Activated T-cell treated with anti-CD3 and anti-CD28 coated beads, Interleukin-2, amount 50 U/mL, for 72 hours (primary cell): ENCODE measurements at places on chromosomes 3 and 15.

GRCh38 chr3:158330870-158331269, 221.0 kb downstream of the RSRC1 start:
- H3K27me3 ChIP-seq: no peaks in the 10 kb centered on the region
- no peaks in the 10 kb centered on the region for H3K4me1 ChIP-seq
- no peak overlapping the region for H3K4me3 ChIP-seq
- no peak for DNase-seq
- peaks cover 5% of the 10 kb centered on the region for H3K36me3 ChIP-seq

DNA sequence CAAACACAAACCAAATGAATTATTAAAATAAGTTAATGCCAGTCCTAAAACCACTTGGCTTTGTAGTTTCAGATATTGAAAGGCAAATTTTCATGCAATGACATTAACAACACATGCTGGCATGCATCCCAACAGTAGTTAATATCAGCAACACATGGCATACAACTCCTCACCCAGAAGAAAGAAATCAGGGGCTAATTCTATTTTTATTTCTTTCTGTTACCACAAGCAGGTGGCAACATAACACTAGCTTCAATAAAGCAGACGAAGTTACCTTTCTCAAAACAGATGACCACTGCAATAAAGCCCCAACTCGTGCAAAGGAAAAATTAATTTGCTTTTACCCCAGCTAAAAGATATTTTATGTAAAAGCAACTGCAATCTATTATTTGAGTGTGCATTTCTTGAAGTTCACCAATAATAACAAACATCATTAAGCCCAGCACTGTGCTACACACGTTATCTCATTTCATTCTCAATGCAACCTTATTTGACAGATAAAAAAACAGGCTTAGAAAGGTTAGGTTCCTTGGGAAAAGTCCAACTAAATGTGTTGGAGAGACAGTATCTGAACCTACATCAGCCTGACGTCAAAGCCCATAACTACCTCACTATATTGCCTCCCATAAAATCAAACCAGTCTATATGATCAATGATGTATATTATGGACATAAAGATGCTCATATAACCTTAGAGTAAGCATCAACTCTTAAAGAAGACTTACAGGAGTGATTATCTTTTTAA, 2.8 kb downstream of the TOP2B start:
- H3K4me1 ChIP-seq: peaks cover 71% of the 10 kb centered on the region
- H3K4me3 ChIP-seq: peak overlapping the region; percentile 84
- H3K27me3 ChIP-seq: no peaks in the 10 kb centered on the region
- no peak for DNase-seq

GRCh38 chr15:82894971-82895520, 57.5 kb downstream of the HOMER2 start:
- H3K4me3 ChIP-seq: no peak overlapping the region
- DNase-seq: no peak
- no peaks in the 10 kb centered on the region for H3K36me3 ChIP-seq
- H3K4me1 ChIP-seq: no peaks in the 10 kb centered on the region
- no peak overlapping the region for H3K27ac ChIP-seq

- H3K27ac ChIP-seq: no peak overlapping the region
- DNase-seq: no peak
- no peaks in the 10 kb centered on the region for H3K4me1 ChIP-seq
Observed at GRCh38 chr3:178043084-178043483, 493.2 kb upstream of the KCNMB2 start.

DNA sequence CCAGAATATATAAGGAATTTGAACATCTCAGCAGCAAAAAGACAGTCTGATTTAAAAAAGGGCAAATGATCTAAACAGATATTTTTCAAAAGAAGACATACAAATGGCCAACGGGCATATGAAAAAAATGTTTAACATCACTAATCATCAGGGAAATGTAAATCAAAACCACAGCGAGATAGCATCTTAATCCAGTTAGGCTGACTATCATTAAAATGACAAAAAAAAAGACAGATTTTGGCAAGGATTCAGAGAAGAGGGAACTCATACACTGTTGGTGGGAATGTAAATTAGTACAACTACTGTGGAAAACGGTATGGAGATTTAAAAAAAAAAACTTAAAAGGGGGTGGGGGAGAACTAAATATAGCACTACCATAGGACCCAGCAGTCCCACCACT, 47.9 kb downstream of the RNF13 start:
- H3K27me3 ChIP-seq: no peaks in the 10 kb centered on the region
- DNase-seq: no peak
- H3K36me3 ChIP-seq: peaks cover 27% of the 10 kb centered on the region
- no peak overlapping the region for H3K4me3 ChIP-seq
- no peaks in the 10 kb centered on the region for H3K4me1 ChIP-seq
- H3K27ac ChIP-seq: no peak overlapping the region

DNA sequence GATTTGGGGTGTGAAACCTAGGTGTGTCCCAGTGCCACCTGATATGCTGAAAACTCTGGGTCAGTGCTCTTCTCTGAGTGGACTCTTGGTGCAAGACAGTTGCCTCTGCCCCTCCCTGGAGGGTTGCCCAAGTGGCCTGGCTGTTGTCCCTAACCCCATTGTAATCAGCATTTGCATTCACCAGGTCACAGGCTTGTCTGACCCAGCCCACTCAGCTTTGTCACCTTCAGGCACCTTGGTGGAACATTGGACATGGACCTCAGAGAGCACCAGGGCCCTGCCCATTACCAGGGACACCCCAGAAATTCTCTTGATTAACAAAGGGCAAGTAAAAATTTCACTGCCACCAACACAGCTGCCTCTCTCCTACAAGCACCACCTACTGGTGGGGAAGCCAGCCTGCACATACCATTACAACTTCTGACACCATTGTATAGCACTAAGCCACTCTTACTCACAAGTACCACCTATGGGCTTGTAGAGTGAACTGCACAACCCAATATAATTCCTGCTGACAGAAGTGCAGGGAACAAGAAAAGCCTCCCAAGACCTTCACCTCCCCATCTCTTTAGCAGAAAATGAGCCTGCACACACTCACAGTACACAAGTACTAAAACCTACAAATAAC, 324.6 kb downstream of the EPHA6 start:
- no peaks in the 10 kb centered on the region for H3K4me1 ChIP-seq
- no peak overlapping the region for H3K4me3 ChIP-seq
- no peak for DNase-seq
- H3K27ac ChIP-seq: no peak overlapping the region

GRCh38 chr3:71288269-71288930, 295.1 kb downstream of the FOXP1 start:
- DNase-seq: no peak
- H3K36me3 ChIP-seq: peaks cover 13% of the 10 kb centered on the region
- peaks cover 75% of the 10 kb centered on the region for H3K4me1 ChIP-seq
- no peak overlapping the region for H3K4me3 ChIP-seq

- no peaks in the 10 kb centered on the region for H3K36me3 ChIP-seq
- H3K27me3 ChIP-seq: peaks cover 89% of the 10 kb centered on the region
- no peak for DNase-seq
- peaks cover 24% of the 10 kb centered on the region for H3K4me1 ChIP-seq
Observed at GRCh38 chr15:32716915-32717425, 834 bp upstream of the GREM1 start.

DNA sequence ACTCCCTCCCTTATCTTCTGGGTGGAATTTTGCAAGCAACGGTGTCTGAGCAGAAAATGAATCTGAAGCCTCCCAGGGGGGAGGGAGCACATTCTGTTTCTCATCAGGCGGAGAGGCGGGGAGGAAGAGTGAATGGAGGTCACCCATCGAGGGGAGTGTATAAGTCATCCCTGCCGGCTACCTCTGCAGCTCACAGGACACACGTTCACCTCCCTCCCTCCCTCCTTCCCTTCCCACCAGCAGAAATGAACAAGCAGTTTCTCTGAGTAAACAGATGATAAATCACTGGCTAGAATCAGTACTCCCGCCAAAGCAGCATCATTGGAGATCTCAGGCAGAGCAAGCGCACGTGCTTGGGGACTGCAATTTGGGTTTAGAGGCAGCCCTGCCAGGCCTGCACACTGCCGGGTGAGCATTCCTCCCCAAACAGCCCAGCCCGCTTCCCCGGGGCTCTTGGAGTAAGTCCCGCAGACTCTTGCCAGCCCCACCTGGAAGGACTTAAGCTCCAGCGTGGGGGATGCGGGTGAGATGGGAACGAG, 38.3 kb downstream of the CPN2 start:
- no peak for DNase-seq
- H3K27ac ChIP-seq: no peak overlapping the region

DNA sequence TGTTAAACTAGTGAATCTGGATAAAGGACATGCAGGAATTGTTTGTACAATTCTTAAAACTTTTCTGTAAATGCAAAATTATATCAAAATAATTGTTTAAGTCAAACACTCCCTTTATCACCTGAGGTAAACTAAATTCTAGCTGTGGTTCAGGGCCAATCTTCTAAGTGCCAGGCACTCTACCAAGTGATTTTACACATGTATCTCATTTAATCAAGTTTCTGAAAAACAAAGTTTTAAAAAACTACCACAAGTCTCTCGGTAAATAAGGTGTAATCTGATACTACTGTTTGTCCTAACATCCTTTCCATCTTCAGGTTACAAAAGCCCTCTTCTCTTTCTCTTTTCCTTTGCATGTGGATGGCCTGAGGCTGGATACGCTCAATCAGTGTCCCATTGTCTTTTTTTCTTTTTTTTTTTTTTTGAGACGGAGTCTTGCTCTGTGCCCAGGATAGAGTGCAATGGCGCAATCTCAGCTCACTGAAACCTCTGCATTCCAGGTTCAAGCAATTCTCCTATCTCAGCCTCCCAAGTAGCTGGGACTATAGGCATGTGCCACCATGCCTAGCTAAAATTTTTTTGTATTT, 19.3 kb downstream of the IFT80 start:
- no peak for DNase-seq

GRCh38 chr3:100099621-100100020, 14.7 kb downstream of the FILIP1L start:
- peaks cover 3% of the 10 kb centered on the region for H3K36me3 ChIP-seq
- no peak for DNase-seq
- H3K27me3 ChIP-seq: no peaks in the 10 kb centered on the region
- no peak overlapping the region for H3K4me3 ChIP-seq

DNA sequence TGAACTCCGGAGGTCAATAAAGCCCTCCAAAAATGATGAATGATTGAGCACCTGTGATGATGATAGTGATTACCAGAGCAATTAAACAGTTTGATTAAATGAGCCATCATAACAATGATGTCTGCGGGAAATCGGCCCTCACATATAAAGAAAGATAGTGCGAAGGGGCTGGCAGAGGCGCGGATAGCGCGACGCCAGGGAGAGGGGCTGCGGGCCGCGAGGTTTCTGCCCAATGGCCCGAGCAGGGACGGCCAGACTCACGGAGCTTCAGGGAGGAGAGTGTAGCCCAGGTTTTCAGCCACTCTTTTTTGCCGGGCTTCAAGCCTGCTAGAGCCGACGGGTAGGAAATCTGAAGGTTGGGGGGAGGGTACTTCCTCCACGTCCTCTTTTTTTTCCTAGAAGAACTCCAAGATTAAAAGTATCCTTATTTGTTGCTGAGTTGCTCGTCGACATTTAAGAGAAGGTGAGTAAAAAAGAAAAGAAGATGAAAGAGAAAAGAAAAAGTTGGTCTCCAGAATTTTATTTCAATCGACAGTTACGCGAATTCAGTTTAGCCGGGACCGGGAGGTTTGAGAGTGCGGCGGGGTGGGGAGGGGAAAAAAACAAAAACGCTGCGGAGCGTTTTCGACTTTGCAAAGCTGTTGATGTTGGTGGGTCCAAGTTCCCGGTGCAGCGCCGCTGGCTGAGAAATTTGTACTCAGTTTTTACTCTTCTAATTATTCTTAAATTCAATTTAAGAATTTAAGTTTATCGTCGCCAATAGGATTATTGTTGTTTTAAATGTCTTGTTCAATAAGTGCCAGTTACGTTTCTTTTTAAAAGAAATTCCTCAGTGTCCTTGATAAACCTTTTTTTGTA, 2.2 kb upstream of the MEIS2 start:
- peaks cover 89% of the 10 kb centered on the region for H3K27me3 ChIP-seq
- H3K27ac ChIP-seq: peak overlapping the region; percentile 47
- H3K4me3 ChIP-seq: peak overlapping the region; percentile 58
- peaks cover 39% of the 10 kb centered on the region for H3K4me1 ChIP-seq

DNA sequence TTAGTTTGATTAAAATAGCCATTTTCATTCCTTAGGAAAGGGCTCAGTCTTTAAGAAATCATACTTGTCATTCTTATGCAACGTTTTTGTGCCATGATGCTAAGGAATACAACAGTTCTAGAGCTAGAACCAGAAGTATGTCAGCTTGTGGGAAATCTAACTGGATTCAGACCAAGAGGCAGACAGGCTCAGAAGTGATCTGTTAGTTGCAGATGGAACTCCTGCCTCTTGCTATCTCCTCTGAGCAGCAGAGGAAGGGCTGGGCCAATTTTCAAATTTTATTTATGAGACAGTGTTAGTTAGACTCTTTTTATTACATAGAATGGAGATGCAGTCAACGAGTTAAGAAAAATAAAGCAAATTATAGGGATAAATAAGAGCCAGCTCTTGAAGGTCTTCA, 48.5 kb upstream of the RYR3 start:
- no peak for DNase-seq
- H3K4me3 ChIP-seq: no peak overlapping the region
- H3K36me3 ChIP-seq: no peaks in the 10 kb centered on the region
- no peak overlapping the region for H3K27ac ChIP-seq
- no peaks in the 10 kb centered on the region for H3K27me3 ChIP-seq

- no peak for DNase-seq
- H3K27ac ChIP-seq: no peak overlapping the region
- H3K4me1 ChIP-seq: no peaks in the 10 kb centered on the region
- no peak overlapping the region for H3K4me3 ChIP-seq
Observed at GRCh38 chr15:75661100-75661755, 13.5 kb downstream of the SNX33 start.

DNA sequence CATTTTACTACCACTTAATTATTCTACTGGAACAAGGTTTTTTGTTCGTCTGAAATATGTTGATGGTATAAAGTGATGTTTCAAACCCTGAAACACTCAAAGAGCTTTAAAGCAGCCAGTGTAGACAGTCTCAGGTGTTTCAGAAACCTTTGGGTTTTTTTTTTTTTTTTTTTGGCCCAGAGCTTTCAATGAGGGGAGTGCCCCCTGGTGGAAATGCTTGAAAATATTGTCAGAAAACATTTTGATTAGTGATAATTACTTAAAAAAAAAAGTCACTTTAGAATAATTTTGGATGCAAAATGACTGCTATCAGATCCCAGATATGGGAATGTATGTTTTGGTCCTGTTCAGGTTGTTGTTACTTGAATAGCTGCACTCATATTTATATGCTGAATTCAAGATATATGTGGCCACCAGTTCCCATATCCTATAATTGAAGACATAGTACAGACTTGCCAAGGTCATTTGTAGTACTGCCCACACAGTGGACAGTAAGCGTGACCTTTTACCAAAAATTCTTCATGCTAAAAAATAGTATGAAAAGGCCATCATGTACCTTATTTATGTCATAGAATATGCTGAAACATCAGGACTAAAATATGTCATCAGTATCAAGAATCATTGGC, 35.9 kb downstream of the SATB1 start:
- no peak for DNase-seq
- H3K4me3 ChIP-seq: no peak overlapping the region
- peaks cover 87% of the 10 kb centered on the region for H3K4me1 ChIP-seq

GRCh38 chr3:106333911-106334618, 465.3 kb upstream of the CBLB start:
- H3K4me1 ChIP-seq: peaks cover 93% of the 10 kb centered on the region
- H3K4me3 ChIP-seq: peak overlapping the region; percentile 89
- no peaks in the 10 kb centered on the region for H3K27me3 ChIP-seq
- H3K27ac ChIP-seq: peak overlapping the region; percentile 99
- peak; percentile 63 for DNase-seq
